Activated CD4-positive, alpha-beta T cell treated with anti-CD3 and anti-CD28 coated beads for 4 hours (primary cell): ENCODE measurements at places on chromosomes 3 and 15.

GRCh38 chr3:101811875-101812274 lies 32.9 kb downstream of the NXPE3 start:
- no peak for DNase-seq

DNA sequence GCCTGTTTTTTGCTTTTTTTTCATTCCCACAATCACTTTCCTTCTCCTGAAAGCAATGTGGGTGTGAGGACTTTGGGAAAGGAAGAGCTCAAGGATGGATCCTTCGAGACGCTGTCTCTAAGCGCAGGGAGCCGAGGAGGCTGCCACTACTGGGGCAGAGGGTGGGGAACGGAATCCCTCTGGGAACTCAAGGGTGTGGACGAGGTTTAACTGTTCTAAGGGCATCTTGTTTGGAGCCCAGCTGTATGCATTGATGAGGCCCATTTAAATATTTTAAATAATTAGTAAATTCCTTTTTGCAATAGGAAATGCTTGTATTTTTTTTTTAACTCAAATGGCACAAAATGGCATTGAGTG lies 124.4 kb upstream of the MEF2A start:
- no peak for DNase-seq

- DNase-seq: no peak
These were observed 39.5 kb upstream of the RAB6B start for GRCh38 chr3:133934996-133935842.

- DNase-seq: peak; percentile 36
These were observed 12.5 kb downstream of the RAB27A start for GRCh38 chr15:55277116-55277564.

DNA sequence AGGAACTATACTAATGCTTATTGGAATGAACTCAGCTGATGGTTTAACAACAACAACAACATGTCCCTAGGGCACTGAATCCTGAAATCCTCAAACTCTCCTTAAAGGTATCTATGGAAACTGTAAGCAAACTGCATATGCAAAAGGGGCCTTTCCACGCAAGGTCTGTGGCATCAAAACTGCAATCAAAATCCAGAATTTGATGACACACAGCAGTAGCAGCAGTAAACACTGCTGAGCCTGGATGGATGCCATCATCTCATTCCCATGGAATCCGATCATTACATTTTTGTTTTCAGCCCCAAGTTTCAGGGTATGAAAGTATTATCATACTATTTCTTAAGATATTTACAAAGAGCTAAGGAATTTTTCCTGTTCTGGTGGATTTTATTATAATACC lies 399.7 kb downstream of the VPS13C start:
- no peak for DNase-seq

GRCh38 chr3:71570546-71570945 lies 13.0 kb downstream of the FOXP1 start:
- DNase-seq: no peak

- no peak for DNase-seq
These were observed 11.0 kb downstream of the SH3BP5 start for GRCh38 chr3:15321349-15321748.

- DNase-seq: no peak
These were observed 173.6 kb upstream of the BHLHE40 start for GRCh38 chr3:4805662-4806061.

GRCh38 chr3:85081191-85081906 lies 122.6 kb downstream of the CADM2 start:
- DNase-seq: no peak

DNA sequence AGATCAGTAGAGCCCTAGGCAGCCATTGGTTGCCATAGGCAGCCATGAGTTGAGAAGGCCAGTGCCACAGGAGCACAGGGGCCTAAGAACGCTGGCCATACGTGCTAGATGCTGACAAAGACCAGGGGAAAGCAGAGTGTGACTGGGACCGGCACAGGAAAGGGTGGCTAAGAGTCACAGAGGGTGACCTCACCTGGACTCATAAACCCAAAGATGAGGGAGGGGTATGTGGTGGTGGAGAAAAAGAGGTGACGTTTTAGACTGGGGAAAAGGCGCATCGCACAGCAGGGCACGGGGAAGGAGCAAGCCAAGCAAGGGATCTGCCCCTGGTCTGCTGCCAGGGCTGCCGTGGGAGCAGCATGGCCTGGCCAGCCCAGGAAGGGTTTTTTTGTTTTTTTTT lies 122.5 kb downstream of the VGLL4 start:
- DNase-seq: no peak

DNA sequence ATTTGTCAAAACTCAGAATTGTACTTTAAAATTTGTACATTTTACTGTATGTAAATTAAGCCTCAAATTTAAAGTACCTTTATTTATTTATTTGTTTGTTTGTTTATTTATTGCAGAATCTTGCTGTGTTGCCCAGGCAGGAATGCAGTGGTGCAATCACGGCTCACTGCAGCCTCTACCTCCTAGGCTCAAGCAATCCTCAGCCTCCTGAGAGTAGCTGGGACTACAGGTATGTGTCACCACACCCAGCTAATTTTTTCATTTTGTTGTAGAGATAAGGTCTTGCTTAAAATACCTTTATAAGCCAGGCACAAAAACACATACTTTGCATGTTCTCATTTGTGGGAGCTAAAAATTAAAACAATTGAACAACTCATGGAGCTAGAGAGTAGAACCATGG lies 37.4 kb downstream of the CHST14 start:
- no peak for DNase-seq

DNA sequence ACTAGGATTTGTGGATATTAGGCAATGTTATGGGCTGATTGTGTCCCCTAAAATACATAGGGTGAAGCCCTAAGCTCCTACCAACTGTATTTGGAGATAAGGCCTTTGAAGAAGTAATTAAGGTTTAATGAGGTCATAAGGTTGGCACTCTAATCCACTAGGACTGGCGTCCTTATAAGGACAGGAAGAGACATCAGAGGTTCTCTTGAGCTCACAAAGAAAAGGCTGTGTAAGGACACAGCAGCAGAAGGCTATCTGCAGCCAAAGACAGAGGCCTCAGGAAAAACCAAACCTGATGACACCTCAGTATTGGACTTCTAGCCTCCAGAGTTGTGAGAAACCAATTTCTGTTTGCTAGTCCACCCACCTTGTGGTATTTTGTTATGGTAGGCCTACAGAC lies 416.7 kb downstream of the ZBTB20 start:
- no peak for DNase-seq

GRCh38 chr15:81740416-81740815 lies 305.4 kb downstream of the MEX3B start:
- no peak for DNase-seq

GRCh38 chr3:177430653-177431052 lies 233.4 kb upstream of the TBL1XR1 start:
- DNase-seq: no peak

- no peak for DNase-seq
These were observed 700.3 kb downstream of the TUSC7 start for GRCh38 chr3:117409701-117410459.

- DNase-seq: no peak
These were observed 25.2 kb downstream of the NIPA1 start for GRCh38 chr15:22811640-22812039.

- no peak for DNase-seq
These were observed 558 bp upstream of the NCEH1 start for GRCh38 chr3:172711454-172711795.

GRCh38 chr3:46222435-46223161 lies 14.5 kb upstream of the CCR1 start:
- DNase-seq: no peak

- DNase-seq: no peak
These were observed 151.3 kb downstream of the LPP start for GRCh38 chr3:188305220-188305619.

- no peak for DNase-seq
These were observed 8.6 kb upstream of the GATM start for GRCh38 chr15:45386974-45387373.

GRCh38 chr3:188400494-188401243 lies 246.7 kb downstream of the LPP start:
- DNase-seq: no peak

GRCh38 chr3:124791142-124791541 lies 60.9 kb downstream of the UMPS start:
- DNase-seq: no peak

- DNase-seq: no peak
These were observed 138.3 kb upstream of the AGBL1 start for GRCh38 chr15:85941186-85941855.

GRCh38 chr3:165885558-165886270 lies 48.5 kb upstream of the BCHE start:
- DNase-seq: no peak

DNA sequence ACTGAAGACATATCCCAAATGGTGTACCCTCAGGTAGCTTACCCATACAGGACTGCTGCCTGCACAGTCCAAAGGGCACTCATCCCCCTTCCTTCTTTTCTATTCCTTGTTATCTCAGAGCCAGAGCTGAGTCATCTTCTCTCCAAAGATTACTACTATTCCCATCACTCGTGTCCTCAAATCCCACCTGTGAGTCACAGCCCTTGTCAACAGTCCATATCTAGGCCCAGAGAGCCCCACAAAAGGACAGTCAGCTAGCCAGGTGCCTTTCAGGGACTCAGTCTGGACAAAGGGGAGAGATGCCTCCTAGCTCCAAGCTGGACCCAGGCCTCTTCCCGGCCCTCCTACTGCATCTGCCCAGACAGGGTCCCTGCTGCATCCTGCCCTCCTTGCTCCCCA lies 11.0 kb downstream of the PARP16 start:
- DNase-seq: no peak

- no peak for DNase-seq
These were observed 291.2 kb upstream of the RBMS3 start for GRCh38 chr3:28989646-28990089.

GRCh38 chr3:122405015-122405414 lies 10.8 kb downstream of the WDR5B start:
- no peak for DNase-seq

DNA sequence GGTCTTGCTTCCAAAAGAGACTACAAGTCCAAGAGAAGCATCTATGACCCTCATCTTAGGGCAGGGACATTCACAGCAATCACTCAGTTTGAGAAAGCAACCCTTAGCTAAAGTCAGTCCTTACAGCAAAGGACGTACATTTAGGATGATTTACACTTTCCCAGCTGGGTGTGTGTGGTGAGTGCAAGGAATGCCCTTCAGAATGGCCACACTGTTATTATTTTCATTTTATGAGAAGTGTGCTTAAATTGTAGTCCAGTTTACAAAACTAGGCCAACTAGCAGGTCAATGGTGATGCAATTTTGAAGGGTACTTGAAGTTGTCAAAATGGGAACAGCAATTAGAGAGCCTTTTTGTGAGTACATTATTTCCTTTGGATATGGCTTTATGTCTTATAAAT lies 26.0 kb upstream of the CCK start:
- no peak for DNase-seq

GRCh38 chr15:41605566-41605965 lies 46.6 kb downstream of the TYRO3 start:
- DNase-seq: no peak

DNA sequence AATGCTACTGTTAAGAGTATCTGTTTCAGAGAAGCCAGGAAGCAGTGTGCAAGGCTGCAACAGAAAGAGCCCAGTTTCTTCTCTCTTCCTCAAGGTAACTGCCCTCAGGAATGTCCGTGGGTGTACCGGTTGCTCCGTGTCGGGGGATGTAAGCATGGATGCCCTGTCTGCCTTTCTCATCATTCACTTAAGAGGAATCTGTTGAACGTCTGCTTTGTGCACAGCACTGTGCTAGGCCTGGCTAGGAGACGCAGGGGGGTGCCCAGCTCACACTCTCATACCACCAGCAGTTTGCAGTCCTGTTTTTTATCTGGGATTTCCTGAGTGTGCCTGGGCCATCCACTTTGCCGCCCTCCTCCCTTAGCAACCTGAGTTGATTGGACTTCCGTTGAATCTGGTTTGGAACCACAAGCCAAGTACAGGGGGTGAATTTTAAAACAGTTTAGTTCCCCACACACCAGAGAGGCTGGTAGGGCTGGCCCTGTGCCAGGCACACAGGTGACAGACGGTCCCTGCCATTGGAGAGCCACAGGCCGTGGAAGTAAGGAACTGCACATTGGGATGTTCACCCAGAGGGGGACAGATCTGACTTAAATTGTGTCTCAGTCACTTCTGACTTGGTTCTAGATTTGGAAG lies 11.2 kb downstream of the BOC start:
- no peak for DNase-seq

GRCh38 chr3:16318176-16318575 lies 53.2 kb downstream of the OXNAD1 start:
- no peak for DNase-seq

- DNase-seq: no peak
These were observed 308.4 kb downstream of the PDCD6IP start for GRCh38 chr3:34106879-34107278.

GRCh38 chr15:82571722-82572222 lies 31.5 kb upstream of the RPS17 start:
- no peak for DNase-seq

GRCh38 chr15:97684249-97684648 lies 276.3 kb upstream of the ARRDC4 start:
- DNase-seq: no peak

GRCh38 chr3:142318331-142318730 lies 92.9 kb upstream of the GK5 start:
- no peak for DNase-seq

- DNase-seq: no peak
These were observed 24.9 kb upstream of the THRB start for GRCh38 chr3:24519368-24520100.

DNA sequence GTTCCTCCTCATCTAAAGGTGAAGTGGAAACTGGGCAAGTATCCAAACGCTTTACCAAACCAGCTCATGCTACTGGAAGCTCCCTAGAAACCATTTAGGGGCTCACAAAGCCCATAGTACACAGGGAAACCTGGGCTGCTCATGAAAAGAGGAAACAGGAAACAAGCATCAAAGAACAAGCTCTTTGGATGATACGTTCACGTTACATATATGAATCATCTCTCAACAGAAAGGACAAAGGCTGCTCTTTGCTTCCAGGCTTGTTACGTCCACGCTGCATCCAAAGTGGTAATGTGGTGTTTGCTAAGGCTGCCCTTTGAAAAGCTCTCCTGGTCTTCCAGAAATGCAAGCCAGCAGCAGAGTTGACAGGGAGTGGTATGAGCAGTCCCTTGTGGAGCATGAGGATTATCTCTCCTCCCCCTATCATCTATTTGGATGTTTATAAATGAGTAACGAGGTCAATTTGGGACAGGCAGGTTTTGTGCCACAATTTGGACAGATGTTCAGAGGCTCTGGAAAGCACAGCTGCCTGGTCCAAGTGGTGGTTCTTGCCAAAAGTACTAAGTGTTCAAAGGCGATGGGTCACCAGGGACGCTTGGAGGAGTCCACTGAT lies 98.0 kb upstream of the RORA start:
- no peak for DNase-seq

- no peak for DNase-seq
These were observed 145.5 kb upstream of the SYNPR start for GRCh38 chr3:63132461-63133250.

DNA sequence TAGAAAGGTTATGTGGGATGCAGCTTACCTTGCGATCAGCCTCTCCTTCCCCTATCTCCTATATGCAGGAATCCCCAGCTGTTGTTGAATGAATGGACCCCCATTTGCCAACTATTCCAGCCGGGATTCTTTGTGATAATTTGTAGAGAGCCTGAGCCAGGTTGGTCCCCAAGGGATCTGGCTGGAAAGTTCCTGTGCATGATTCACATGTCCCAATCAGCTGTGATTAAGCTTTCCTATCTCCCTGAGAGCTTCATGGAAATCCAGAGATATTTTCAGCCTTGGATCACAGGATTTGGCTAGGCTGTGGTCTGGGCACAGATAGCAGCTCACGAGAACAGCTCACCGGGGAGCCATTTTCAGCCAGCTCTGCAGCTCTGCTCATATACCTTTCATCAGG lies 76.7 kb downstream of the ARNT2 start:
- no peak for DNase-seq
